Pericardium fibroblast (primary cell): ENCODE measurements at places on chromosomes 16 and 17. TPM values are rescaled to one million over a fixed set of nuclear protein-coding genes. Genes with fewer than 3 reads are reported as not detected.

Gene DPEP2
- total RNA-seq: not detected in 2 replicates

Gene CDK5R1
- 0.51 and 1.1 TPM in 2 replicates for total RNA-seq

Gene EVPLL
- total RNA-seq: not detected in 2 replicates

Gene STH
- total RNA-seq: not detected in 2 replicates

Gene SLC6A2
- not detected in 2 replicates for total RNA-seq

Gene DNAH9
- total RNA-seq: not detected in 2 replicates

Gene ENDOV
- 23.7 and 27.1 TPM in 2 replicates for total RNA-seq

Gene GRN
- total RNA-seq: 497 and 643 TPM in 2 replicates

Gene MYH3
- 1.3 and 31.8 TPM in 2 replicates for total RNA-seq

Gene CACNG4
- under 0.01 and 1.2 TPM in 2 replicates for total RNA-seq

Gene EFCAB5
- total RNA-seq: 0.12 TPM in 1 of 2 replicates, not detected in the other

Gene CAPN15
- 36.5 and 48.2 TPM in 2 replicates for total RNA-seq

Gene CACNG3
- not detected in 2 replicates for total RNA-seq

Gene AANAT
- 0.43 TPM in 1 of 2 replicates, not detected in the other for total RNA-seq

Gene HLF
- under 0.01 and 0.12 TPM in 2 replicates for total RNA-seq

Gene DPEP1
- total RNA-seq: 2.8 and 5.5 TPM in 2 replicates

Gene NOB1
- 33.0 and 44.0 TPM in 2 replicates for total RNA-seq

Gene CCL23
- not detected in 2 replicates for total RNA-seq

Gene CPHXL2
- not detected in 2 replicates for total RNA-seq

Gene TMEM220
- 1.5 and 5.1 TPM in 2 replicates for total RNA-seq

Gene ABCC11
- total RNA-seq: under 0.01 TPM in 1 of 2 replicates, not detected in the other

Gene IRF8
- 0.58 TPM in 1 of 2 replicates, not detected in the other for total RNA-seq

Gene SNAI3
- not detected in 2 replicates for total RNA-seq

Gene GABARAP
- 916 and 1,059 TPM in 2 replicates for total RNA-seq

Gene BCL6B
- total RNA-seq: 0.35 and 2.2 TPM in 2 replicates

Gene LDHD
- 1.4 and 1.5 TPM in 2 replicates for total RNA-seq
